ENCODE measurements at places on chromosomes 6 and 20. TPM values are rescaled to one million over a fixed set of nuclear protein-coding genes. Genes with fewer than 3 reads are reported as not detected.

- no peak for DNase-seq
Measured at GRCh38 chr20:38831995-38832620, 26.6 kb downstream of the PPP1R16B start.

- no peak for DNase-seq
Measured at GRCh38 chr20:41599699-41600104, 18.5 kb downstream of the CHD6 start.

DNA sequence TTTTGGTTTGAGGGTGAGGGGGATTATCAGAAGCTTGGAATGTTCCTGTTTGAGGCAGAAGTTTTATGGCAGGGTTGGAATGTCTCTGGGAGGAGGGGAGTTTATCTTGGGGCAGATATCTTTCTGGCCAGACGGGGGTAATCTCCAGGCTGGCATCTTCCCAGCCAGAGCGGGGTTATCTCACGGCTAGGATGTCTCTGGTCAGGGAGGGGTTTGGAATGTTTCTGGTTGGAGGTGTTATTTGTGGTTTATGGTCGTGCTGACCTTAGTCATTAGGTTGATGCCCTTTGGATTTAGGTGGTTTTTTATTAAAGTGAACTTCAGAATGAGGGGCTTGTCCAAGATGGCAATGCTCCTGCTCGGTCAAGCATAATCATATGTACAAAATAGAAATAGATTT lies 14.8 kb downstream of the PGK2 start:
- no peak for DNase-seq

- DNase-seq, result no peak
Measured at GRCh38 chr6:101088594-101088993, 207.5 kb upstream of the ASCC3 start.

Gene TRAPPC3L
- total RNA-seq, result 0.24 TPM

Gene WFDC5
- not detected for total RNA-seq
